ENCODE measurements at places on chromosomes 16 and 17.

DNA sequence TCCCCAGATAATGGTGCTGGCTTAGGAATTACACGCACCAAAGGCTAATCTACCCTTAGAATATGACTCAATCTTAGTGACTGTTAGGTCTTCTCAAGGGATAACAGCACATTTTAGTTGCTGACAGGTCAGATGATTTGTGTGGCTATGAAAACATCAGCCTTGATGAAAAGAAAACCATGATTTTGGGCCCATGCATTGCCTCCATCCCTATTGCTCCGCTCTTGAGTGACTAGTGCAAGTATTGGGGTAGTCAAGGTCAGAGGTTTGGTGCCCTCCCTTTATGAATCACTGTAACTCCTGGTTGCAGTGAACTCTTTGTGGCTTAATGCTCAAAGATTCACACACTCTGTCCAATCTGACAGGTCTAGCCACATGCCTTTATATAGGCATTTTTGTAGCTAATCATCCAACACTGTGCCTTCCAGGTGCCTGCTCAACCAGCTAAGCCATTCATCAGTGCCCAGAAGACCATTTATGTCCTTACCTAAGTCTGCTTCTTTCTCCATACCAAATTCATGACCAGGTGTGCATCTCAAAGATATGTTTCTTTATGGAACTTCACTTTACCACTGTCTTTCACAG, 251.6 kb downstream of the KCNJ2 start:
- no peak for DNase-seq

- DNase-seq = peak; percentile 37
Observed at GRCh38 chr17:80068301-80069222, 32.1 kb downstream of the CCDC40 start.

GRCh38 chr16:48013491-48013901, 142.3 kb downstream of the ABCC12 start:
- DNase-seq = no peak

- DNase-seq = no peak
Observed at GRCh38 chr16:74605332-74605731, 1.6 kb downstream of the GLG1 start.

GRCh38 chr16:89361751-89362539, 128.4 kb downstream of the ANKRD11 start:
- DNase-seq = no peak

DNA sequence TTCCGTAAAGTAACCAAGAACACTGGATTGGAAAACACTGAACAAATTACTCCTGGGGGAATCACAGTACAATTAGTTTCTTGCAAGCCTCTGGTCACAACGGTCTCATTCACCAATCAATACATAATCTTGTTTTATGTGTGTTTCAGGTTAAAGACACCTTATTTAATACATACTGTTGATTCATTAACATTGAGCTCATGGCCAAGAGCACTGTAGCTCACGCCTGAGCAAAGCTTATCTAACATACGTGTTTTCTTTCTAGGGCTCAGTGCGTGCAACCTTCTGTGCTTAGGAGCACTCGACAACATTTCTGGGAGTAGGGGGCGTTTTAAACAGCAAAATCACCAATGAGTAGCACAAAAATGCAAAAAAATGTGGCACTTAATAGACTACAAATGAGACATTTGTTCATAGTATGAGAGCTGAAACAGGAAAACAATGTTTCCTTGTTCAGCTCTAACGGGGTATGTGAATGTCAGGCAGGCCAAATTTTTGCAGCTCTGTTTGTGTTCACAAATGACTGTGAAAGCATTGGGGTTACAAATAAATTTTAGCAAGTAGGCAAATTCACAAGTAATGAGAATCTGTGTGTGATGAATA, 206.2 kb downstream of the CNTNAP4 start:
- DNase-seq = no peak

DNA sequence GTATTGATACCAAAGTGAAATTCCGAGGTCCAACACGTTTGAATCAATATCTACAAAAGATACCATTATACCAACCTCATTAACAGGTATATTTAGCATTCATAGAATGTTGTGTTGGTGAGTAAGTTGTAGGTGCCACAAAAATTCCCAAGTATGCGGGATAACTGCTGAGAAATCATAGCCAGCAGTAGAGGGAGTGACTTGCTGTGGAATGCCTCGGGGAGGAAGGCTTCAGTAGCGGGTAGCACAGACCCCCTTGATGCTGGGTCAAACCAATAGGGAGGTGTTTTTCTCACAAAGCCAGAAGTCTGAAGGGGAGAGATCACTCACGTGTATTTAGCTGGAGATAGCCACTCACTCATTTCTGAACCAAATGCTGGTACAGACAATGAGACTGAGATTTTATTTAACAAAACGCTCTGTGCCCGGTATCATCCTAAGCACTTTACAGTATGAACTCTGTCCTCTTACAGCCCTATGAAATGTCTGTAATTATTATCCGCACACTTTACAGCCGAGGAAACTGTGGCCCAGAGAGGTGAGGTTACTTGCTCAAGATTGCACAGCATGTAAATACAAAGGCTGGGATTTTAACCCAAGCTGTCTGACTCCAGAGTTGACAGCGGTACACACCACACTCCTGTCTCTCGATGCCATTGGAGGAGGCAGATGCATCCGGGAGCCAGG, 23.1 kb downstream of the HSBP1 start:
- no peak for DNase-seq

GRCh38 chr16:83117810-83118209, 491.0 kb downstream of the CDH13 start:
- DNase-seq = no peak

DNA sequence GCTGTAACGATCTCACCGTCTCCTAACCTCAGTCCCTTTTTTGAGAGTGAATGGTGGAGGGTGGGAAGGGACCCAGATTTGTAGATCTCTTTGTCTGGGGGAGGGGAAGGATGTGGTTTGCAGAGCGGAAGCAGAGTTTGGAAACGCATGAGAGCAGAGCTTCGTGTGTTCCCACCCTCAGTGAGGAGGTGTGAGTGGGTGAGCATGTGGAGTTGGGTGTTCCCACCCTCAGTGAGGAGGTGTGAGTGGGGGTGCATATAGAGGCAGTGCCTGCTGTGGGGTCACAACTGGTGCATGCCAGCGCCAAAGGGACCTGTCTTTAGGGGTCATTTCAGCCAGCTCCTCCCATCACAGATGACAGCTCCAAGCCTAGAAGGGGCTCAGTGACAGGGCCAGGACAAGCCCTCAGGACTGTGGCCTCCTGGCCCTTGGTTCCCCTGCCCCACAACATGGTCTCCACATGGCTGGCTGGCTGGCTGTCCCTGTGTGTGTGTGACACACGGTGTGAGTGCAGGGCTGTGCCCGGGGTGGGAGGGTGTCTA, 1.8 kb upstream of the CISD3 start:
- DNase-seq = no peak

DNA sequence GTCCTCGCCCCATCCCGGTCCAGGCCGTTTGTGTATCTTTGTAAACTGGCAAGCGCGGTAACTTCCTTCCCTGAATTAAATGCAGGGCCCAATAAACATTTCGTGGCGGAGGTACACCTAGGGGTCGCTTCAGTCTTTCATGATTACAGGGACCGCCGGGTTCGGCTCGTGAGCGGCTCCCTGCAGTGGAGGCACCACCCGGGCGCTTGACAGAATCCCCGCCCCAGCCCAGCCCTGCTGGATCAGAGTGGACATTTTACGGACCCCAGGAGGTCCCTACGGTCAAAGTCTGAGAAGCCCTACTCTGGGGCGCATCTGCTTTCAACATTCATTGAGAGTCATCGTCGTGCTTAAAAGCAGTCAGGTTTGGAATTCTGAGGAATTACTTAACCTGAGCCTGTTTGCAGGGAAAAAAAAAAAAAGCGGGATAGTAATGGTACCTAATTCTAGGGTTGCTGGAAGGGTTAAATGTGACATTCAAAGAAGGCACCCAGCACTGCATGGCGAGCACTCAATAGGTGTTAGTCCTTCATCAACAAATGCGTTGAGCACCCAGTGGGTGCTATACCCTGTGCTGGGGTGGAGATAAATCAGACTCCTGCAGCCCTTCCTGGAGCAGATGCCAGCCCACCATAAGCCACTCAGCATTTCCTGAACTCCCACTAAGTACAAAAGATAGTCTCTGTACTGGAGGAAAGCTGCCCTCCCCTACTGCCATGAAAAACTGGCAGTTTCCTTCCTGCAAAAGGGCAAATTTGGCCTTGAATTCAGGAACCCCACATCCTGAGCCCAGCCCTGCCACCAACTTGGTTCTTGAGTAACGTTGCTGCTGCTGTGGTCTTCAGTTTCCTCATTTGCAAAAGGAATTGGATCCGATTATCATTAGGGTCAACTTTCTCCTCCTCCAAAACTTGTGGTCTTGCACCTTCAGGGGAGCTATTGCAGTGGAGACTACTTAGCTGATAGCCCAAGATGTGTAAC, 658 bp upstream of the DUSP3 start:
- no peak for DNase-seq

DNA sequence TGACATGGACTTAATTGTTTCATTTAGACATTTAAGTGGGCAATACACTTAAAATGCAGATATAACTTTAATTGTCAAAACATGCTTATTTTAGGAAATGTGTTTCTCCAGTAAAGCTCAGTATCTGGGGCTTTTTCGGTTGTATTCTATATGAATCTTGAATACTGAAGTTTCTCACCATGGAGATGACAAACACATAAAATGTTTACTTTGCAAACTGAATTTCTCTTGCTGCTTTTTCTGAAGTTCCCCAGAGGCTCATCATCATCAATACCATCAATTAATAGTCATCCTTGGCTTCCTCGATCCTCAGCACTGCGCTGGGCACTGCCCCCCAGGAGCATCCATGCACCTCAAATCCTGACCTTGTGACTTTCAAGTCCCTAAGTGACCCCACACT, 227.3 kb downstream of the WWOX start:
- no peak for DNase-seq
